ENCODE measurements at places on chromosomes 7 and 10.

DNA sequence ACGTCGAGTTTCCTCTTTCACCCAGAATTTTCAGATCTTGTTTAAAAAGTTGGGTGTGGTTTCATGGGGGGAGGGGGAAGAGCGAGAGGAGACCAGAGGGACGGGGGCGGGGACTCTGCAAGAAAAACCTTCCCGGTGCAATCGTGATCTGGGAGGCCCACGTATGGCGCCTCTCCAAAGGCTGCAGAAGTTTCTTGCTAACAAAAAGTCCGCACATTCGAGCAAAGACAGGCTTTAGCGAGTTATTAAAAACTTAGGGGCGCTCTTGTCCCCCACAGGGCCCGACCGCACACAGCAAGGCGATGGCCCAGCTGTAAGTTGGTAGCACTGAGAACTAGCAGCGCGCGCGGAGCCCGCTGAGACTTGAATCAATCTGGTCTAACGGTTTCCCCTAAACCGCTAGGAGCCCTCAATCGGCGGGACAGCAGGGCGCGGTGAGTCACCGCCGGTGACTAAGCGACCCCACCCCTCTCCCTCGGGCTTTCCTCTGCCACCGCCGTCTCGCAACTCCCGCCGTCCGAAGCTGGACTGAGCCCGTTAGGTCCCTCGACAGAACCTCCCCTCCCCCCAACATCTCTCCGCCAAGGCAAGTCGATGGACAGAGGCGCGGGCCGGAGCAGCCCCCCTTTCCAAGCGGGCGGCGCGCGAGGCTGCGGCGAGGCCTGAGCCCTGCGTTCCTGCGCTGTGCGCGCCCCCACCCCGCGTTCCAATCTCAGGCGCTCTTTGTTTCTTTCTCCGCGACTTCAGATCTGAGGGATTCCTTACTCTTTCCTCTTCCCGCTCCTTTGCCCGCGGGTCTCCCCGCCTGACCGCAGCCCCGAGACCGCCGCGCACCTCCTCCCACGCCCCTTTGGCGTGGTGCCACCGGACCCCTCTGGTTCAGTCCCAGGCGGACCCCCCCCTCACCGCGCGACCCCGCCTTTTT, at the start of gene VIM:
TSS of gene VIM (plus strand) at position 151 of the 925 bp plus-strand sequence. CDS start 1,182 bp downstream, outside the sequence.
- peak; percentile 78 for DNase-seq

DNA sequence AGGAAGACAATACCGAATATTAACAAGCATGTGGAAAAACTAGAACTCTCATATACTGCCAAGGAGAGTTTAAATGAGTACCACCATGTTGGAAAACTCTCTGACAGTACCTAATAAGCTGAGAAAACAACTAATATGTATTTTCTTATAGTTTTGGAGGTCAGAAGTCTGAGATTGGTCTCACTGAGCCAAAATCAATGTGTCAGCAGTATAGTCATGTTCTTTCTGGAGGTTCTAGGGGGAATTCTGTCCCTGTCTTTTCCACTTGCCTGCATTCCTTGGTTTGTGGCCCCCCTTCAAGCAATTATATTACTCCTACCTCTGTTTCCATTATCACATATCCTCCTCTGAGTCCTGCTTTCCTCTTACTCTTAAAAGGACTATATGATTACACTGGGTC, 144.6 kb downstream of the HBP1 start:
- DNase-seq: no peak

DNA sequence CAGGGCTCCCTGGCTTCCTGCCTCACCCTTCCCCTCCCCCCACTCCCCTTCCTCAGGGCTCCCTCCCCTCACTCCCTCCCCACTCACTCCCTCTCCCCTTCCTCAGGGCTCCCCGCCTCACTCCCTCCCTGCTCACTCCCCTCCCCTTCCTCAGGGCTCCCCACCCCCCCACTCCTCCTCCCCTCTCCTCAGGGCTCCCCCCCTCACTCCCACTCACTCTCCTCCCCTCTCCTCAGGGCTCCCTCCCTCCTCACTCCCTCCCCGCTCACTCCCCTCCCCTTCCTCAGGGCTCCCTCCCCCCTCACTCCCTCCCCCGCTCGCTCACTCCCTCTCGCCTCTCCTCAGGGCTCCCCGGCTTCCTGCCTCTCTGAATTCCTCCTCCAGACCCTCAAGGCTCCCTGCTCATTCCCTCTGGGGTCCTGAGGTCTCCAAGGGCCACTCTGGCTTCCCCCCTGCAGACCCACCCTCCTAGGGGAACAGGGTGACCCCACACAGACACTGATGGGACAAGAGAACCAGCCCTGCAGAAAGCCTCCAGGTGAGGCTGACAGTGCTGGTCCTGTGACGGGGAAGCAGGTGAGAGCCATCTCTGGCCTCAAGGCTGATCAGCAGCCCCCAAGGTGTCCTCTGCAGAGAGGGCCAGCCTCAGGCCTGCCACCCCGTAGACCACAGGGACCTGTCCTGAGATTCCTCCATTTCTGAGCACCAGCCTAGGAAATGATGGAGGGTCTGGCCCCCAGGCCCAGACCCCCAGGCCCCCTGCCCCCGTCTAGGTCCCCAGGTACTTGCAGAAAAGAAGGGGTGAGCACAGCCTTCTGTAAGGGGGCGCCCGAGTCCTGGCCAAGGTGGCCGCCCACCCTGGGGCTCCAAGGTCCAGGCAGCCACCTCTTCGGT, 47.2 kb downstream of the PWWP2B start:
- no peak for DNase-seq

DNA sequence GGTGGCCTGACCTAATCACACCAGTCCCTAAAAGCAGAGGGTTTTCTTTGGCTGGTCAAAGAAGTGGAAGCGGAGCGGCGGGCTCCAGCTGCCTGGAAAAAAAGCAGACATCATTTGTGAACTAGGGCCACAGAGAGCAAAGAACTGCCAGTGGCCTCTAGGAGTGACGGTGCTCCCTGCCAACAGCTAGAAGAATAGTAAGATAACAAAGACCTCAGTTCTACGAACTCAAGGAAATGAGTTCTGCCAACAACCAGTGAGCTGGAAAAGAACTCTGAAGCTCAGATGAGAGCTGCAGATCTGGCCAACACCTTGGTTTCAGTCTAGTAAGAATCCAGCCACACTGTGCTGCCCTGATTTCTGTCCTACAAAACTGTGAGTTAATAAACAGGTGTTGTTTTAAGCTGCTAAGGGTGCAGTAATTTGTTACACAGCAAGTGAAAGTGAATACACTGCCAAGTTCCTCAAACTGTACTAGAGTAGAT, 178.0 kb downstream of the SRPK2 start:
- no peak for DNase-seq

GRCh38 chr10:74120911-74121310, 29.7 kb downstream of the AP3M1 start:
- no peak for DNase-seq

DNA sequence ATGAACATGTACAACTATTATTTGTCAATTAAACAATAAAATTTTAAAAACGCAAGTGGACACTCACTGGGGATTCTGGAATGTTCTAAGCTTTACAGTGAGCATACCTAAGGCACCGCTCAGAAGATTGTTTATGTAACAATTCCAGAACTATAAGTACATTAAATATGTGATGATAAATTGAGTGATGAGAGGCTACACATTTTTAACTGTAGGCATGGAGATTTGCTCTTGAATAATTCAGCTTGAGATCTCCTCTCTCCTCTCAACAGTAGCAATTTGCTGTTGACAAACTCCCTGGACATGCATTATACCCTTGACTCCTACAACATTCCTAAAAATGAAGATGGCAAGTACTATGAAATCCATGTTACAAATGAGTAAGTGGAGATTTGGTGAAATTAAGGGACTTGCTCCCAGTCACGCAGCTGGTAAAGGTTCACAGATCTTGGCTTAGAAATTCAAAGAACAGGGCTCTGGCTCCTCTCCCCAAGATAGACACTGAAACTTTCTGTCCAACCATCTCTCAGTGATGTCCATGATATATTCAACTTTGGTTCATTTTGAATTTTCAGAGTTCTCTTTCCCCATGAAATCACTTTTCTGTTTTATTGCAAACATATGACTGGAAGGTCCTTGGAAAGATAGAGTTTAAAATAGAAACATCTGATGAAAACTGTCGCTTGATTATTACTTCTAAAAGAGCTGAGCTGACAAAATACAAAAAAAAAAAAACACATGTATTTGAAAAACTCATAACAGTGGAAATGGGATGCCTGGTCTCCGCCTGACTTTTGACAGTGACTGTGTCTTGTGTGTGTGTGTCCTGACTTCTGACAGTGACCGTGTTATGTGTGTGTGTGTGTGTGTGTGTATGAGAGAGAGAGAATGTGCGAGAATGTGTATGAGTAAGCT, 488.3 kb downstream of the TNS3 start:
- no peak for DNase-seq

DNA sequence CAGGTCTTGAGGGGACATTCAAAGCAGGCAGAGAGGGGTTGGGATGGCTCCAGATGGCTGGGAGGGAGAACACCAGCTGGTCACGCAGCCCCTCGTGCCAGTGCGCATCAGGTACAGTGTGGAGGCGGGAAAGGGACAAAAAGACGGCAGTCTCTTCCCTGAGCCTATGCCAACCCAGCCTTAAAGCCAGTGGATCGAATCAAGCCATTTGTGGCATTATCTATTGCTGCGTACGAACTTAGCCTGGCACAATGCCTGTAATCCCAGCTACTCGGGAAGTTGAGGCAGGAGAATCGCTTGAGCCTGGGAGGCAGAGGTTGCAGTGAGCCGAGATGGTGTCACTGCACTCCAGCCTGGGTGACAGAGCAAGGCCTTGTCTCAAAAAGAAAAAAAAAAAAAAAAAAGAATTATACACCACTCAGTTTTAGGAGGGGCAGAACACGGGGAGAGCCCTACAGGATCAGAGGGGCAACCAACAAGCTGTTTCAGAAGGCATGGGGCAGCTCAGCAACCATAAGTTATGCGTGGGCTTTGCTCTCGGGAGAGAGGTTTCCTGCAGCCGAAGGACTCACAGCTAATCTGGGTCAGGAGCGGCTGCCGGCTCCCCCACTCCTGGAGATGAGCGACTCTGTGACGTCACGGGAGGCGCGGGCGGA, 356 bp upstream of the NDUFB2 start:
- DNase-seq: peak; percentile 91

GRCh38 chr7:100802951-100803350, 24.4 kb downstream of the EPHB4 start:
- DNase-seq: no peak

GRCh38 chr10:122894261-122894944, 15.0 kb upstream of the FAM24B start:
- no peak for DNase-seq

GRCh38 chr10:50381642-50382041, 130.3 kb upstream of the ASAH2 start:
- no peak for DNase-seq

DNA sequence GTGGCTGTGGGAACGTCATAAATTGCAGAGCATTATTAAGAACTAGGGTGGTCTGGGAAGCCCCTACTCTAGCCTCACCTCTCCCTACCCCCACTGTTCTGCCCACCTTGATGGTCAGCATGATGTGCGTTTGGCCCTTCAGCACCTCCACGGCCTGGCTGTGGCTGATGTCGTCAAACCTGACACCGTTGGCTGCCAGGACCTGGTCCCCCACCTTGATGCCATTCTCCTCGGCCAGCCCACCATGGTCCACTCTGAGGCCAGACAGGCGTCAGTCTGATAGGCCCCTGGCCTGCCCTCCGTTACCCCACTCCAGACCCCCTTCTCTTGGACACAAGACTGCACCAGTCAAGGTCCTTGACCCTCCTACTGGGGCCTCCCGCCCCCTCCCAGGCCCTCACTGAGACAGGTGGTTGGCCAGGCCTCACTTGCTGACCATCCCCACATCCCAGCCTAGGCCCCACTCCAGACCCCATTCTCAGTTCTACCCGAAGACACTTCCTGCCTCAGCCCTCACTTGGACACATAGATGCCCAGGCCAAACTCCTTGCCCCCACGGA, 9.2 kb downstream of the PDZD7 start:
- no peak for DNase-seq

- no peak for DNase-seq
Observed at GRCh38 chr10:86046845-86047460, 319.6 kb downstream of the GRID1 start.

DNA sequence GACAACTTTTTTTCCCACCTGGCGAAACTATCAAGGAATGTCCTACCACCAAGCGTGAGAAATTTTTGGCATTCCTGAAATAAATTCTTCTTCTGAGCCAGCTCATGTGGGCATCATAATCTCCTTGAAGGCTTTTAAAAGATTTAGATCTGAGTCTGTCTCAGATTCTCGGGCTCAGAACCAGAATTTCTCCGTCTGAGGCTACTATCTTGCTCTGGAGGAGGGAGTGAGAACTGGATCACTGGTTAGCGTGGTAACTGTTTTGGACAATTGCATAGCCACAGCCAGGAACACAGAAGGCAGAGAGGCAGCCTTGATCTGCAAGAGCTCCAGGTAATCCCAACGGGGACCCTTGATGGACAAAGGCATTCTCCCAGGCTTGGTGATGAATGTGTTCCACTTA, 1.0 kb upstream of the PLAC9 start:
- no peak for DNase-seq

GRCh38 chr7:131267631-131268030, 60.0 kb upstream of the MKLN1 start:
- no peak for DNase-seq

- DNase-seq: no peak
Observed at GRCh38 chr7:23349484-23350157, 50.5 kb downstream of the MALSU1 start.

GRCh38 chr7:150952331-150953050, 25.6 kb downstream of the KCNH2 start:
- no peak for DNase-seq

DNA sequence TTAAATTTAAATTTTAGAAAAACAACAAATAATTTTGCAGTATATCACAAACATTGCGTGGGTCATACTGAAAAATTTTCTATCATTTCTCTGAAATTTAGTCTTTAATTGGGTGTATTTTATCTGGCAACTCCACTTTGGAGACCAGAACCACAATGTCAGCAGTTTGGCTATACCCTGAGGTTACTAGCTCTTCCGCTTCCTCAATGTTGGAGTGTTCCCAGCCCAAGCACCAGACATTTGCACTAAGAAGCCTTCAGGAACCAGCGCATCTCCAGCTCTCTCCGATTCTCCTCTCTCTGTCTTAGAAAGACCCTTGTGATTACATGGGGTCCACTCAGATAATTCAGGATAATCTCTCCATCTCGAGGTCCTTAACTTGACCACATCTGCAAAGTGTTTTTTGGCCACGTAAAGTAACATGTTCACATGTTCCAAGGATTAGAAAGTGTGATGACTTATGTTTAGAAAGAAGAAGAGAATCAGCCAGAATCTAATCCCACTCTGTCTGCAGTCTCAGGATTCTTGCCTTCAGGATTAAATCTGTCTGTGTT, 43.1 kb upstream of the ADRB1 start:
- no peak for DNase-seq

- no peak for DNase-seq
Observed at GRCh38 chr10:127299956-127300689, 103.7 kb upstream of the INSYN2A start.

- no peak for DNase-seq
Observed at GRCh38 chr10:71840177-71840957, 10.7 kb downstream of the PSAP start.

- no peak for DNase-seq
Observed at GRCh38 chr10:116665541-116666125, 44.9 kb downstream of the PNLIPRP2 start.

DNA sequence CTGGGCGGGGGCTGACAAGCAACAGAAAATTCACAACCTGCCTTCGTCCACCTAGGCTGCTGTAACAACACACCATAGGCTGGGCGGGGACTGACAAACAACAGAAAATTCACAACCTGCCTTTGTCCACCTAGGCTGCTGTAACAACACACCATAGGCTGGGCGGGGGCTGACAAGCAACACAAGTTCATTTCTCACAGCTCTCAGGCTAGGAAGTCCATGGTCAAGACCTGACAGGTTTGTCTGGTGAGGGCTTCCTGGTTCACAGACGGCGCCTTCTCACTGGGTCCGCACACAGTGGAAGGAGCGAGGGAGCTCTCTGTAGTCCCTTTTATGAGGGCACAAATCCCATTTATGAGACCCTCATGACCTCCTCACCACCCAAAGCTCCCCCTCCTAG, 52.2 kb downstream of the DIP2C start:
- no peak for DNase-seq

Measured in stimulated activated CD8-positive, alpha-beta memory T cell treated with anti-CD3 and anti-CD28 coated beads, Interleukin-7, amount 100 ng/mL, for 1 hour (primary cell).